ENCODE measurements at places on chromosomes 6 and 20.
A peak's percentile ranks its signal among the peaks of the same experiment; 100 is the strongest.

DNA sequence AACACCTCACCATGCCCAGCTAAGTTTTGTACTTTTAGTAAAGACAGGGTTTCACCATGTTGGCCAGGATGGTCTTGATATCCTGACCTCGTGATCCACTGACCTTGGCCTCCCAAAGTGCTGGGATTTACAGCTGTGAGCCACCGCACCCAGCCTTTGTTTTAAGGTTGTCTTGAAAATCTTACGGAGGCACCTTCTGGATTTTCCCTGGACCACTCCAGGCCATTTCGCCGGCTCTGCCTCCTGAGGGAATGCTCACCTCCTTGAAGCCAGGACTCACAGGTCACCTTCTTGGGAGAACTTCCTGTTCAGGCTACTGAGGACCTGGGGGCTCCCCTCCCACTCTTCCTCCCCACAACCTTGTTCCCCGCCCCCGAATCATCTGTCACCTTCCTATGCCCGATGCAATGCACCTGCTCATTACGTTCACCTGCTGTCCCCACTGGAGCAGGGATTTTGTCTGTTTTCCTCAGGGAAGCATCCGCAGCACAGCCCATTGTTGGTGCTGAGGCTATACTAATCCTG is 19.4 kb upstream of the RAET1L start:
- no peak for DNase-seq

DNA sequence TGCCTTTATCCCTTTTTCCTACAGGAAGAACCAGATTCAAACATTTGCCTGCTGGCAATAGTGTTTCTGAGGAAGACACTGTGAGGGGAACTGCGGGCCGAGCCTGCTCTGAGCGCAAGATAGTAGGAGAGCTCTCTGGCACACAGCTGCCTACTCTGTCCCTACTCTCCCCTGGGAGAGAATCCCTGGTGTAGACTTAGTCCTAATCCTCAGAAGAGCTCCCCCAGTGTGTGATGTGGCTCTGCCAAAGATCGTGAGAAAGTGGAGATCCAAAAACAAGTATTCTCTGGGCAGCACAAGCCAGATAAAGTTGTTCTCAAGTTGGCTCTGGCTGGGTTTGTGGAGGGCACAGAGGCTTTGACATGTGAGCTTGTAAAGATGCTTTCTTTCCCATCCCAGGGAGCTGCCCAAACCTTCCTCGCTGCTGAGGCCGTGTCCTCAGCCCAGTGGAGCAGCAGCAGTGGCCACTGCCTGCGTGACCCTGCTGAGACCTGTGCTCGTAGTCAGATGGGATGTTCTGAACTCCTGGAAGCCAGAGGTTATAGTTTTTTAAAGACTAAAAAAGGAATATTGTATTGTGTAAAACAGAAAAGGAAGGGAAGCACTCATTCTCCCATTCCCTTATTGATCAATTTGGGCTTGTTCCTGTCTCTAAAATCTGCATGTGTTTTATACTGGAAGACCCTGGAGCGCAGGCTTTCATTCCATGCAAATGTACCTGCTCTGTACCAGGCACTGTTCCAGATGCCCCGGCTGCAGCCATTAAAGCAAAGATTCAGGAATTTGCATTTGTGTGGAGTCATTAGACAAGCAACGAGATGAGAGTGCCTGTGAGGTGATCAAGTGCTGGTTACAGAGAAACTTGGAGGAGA is 30.7 kb downstream of the PNLDC1 start:
- no peak for DNase-seq

DNA sequence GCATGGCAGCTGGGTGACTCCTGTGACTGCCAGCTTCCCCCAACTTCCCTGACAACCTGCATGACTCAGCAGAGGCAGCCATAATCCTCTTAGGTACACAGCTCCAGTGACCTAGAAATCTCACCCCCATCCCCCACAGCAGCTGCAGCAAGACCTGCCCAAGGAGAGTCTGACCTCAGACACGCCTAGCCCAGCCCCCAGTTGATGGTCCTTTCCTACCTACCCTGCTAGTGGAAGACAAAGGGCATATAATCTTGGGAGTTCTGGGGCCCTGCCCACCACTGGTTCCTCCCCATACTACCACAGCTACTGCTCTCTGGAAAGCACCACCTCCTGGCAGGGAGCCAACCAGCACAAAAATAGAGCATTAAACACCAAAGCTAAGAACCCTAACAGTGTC is 90.2 kb downstream of the F13A1 start:
- DNase-seq = no peak

DNA sequence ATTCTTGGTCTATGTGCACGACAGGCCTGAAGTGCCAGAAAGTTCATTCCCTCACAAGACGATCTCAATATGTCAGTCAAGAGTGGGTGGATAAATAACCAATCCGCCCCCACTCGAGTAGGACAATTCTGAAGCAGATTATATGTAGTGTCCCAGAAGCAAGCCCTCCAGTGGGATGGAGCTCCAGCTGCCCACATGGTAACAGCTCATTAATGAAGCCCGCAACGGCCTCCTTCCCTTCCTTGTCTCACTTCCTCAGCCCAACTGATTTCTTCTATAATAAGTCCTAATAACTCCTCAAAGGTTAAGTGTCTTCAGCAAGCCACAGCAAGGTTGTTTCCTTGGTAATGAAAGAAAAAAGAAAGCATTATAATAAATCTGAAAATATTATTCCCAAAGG is 82.1 kb upstream of the F13A1 start:
- DNase-seq = no peak

DNA sequence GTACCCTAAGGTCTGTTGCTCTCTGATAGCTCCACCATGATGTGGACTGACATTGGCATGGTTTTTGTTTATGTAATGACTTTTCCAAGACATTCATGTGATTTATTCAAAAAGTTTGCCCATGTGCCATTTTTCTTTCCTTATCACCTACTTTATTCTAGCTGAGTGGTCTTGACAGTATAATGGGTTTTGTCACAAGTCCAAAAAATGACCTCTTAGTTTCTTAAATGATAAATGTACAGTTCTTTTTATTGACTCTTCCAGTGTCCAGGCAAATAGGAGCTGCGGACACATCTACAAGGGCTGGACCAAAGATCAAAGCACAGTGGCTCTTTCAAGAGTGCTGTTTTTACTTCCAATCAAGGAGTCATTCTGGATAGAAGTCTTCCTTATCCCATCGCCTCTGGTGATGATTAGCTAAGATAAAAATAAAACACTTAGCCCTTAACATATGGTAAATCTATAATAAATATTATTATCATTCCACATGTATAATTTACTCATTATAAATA is 141.4 kb downstream of the MMUT start:
- no peak for DNase-seq

DNA sequence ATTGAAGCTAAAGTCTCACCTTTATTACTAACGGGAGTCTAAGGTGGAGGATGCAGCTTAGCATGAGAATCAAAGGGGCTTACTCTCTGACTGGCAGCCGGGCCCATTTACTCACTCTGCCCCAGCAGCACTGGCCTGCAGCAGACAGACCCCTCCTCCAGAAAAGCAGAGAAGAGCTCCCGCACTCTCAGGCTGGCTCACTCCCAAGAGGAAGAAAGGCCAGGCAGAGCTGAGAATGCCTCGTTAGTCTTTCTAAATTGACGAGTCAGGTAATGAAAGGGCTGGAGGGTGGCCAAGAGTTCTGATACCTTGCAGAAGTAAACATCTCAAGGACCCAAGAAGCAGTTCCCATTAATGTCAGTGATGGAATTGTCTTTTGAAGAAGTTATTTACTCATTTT is 44.5 kb upstream of the IL20RA start:
- DNase-seq = no peak

DNA sequence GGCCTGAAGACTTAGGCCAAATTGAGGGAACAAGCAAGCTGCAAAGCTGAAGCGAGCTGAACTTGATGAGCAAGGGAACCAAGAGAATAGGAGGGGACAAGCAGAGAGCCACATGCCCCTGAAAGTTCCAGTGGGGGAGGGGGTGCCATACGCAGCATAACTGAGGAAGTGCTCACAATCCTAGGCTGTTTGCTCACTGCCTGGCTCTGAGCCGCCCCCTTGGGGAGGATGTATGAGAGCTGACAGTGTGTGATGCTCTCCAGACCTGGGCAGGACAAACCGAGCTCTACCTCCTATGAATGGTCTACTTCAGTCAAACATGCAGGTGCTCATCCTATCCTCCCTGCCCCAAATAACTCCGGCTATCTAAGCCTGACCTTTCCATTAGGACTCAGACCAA is 52.1 kb downstream of the FAXC start:
- peak; percentile 2 for DNase-seq

DNA sequence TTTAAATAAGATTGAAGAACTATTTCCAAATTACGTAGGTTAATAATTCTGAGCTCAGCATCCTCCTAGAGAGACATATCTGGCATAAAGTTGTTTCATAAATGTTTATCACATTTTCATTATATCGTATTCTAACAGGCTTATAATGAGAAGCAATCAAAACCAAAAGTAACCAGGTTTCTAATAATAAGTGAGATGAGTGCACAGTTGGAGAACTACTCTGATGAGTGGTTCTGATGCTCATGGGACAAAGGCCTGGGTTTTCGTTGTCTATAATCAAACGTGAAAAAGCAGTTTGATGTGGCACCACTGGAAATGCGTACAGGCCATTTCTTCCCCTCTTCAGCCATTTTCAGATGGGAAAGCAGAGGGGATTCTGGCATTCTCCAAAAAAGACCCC is 4.7 kb upstream of the SERPINB6 start:
- no peak for DNase-seq

DNA sequence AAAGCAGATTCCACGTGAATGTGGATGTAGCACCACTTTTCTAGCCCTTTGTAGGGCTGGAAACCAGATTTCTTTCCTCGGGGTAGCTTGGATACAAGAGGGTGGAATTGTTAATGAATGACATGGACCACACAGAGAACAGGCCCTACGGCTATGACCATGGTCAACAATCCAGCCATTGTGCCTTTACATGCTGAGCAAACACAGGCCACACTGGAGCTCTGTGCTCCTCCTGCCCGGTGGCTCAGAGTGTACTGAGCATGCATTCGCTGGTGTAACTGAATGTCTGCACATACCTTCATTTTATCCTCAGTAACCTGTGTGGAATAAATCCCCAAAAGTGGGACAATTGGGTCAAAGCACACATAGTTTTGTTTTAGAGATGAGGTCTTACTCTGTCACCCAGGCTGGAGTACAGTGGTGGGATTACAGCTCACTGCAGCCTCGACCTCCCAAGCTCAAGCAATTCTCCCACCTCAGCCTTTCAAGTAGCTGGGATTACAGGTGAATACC is 32.8 kb downstream of the LRP11 start:
- no peak for DNase-seq

DNA sequence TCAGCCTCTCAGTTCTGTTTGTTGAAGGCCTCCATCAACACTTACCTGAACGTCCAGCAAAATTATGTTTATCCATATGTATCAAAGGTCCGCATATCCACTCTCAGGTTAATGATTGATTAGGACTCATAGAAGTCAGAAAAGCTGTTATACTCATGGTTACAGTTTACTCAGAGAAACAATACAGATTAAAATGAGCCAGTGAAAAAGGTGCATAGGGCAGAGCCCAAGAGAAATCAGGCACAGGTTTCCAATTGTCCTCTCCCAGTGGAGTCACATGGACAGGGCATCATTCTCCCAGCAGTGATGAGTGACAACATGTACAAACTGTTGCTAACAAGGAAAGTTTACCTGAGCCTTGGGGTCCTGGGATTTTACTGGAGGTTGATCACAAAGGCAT is 36.2 kb downstream of the THEMIS start:
- no peak for DNase-seq

DNA sequence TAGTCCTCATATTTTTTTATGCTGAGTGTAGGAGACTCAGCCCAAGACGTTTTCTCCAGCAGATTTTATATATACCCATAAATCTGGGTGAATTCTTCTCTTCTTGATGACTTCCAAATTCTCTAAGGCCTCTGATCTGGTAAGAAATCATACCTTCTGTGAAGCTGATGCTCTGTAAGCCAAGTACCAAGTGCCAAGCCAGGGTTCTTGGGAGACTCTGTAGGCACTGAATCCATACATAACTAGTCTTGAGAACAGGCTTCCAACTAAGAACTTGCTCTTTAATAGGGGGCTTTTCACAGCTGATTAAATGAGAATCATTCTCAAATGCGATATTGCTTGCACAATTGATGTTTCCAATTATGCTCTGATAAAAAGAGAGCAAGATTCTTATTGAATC is 87.6 kb downstream of the PRKN start:
- DNase-seq = no peak

GRCh38 chr20:37657924-37658804 is 35.7 kb upstream of the CTNNBL1 start:
- DNase-seq = no peak

DNA sequence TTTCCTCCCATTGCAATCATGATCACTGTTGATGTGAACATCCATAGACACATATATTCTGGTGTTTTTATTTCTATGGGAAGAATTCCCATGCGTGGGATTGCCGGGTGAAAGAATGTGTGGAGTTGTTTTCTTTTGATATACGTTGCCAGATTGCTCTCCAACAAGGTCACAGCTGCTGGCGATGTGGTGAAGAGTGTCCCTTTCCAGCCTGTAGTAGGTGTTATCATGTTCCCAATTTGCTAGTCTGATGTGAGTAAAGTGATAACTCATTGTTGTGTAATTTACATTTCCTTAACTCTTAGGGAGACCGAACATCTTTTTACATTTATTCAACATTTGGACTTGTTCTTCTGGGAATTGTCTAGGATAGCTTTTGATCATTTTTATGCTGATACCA is 14.5 kb upstream of the ELMO2 start:
- no peak for DNase-seq

GRCh38 chr6:134520181-134521115 is 202.5 kb upstream of the SGK1 start:
- DNase-seq = peak; percentile 63

- peak; percentile 69 for DNase-seq
Observed at GRCh38 chr6:83430611-83431544, at the start of gene ME1. TSS of gene ME1 (minus strand) at chr6:83431051. CDS start at chr6:83430954, 97 bp downstream.

DNA sequence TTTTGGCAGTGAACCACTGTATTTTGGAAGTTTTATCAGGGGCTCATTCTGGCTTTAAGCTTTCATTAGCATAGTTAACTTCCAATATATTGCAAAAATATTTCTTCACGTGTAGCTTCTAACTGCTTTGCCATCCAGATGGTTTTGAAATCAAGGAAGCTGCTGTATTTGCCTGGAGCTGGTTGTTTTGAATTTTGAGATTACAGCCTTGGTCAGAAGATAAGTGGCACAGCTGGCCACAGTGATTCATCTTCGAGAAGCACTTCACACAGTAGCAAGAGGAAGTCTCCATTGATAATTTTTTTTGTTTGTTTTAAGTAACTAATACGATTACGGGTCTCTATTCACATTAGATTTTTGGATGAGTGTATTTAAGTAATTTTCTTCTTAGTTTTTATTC is 3.8 kb downstream of the APCDD1L start:
- DNase-seq = peak; percentile 97

DNA sequence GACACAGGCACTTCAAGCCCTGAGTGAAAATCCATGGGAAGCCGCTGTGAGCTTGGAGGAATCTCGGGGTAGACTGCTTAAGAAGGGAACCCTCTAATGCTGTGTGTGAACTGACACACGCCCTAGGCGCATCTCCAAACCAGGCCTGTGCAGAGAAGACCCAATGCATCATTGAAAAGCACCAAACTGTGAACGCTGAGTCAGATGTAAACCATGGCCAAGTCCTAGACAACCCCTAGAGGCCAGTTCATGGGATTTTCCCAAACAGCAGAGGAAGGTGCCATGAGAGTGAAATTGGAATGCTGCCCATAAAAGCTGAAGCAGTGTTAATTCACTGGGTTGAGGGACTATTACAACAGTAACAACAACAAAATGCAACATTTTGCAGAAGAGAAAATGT is 296.5 kb downstream of the SMOC2 start:
- no peak for DNase-seq

GRCh38 chr6:117550078-117550600 is 52.2 kb downstream of the GOPC start:
- DNase-seq = no peak

- no peak for DNase-seq
Observed at GRCh38 chr6:156883497-156884252, 106.5 kb downstream of the ARID1B start.

Data from amniotic epithelial cell (primary cell).